ENCODE measurements at places on chromosomes 1 and 21.

DNA sequence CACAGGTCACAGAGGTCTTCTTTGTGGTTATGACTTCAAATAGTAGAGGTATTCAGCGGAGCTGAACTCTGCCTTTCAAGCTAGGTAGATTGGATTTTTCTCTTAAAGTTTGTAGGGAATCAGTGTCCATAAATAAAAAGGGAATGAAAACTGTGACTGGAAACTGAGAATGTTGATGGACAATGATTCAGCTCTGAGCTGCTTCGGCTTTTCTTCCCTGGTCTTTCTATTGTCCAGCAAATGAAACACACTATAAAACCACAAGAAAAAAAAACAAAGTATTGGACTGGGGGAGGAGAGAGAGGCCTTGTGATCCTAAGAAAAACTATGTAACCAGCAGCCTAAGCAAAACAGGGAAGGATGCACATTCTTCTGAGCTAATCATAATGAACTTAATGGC lies 11.1 kb downstream of the TNNI3K start:
- no peak for DNase-seq

DNA sequence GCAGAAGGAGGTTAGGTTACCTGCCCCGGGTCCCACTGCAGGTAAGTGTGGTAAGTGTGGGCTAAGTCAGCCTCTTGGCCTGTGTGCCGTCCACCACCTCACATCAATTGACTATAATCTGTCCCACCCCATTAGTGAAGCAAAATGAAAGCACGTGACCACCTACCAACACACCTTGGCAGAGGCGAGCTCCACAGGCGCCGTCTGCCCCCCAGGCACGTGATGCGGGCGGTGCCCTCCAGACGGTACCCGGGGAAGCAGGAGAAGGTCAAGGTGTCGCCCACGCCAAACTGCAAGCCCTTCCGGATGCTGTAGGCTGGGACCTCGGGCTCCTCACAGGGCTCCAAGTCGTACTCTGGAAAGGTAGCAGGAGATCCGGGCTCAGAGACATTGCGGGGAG lies 149.5 kb upstream of the HMGB4 start:
- DNase-seq: no peak

DNA sequence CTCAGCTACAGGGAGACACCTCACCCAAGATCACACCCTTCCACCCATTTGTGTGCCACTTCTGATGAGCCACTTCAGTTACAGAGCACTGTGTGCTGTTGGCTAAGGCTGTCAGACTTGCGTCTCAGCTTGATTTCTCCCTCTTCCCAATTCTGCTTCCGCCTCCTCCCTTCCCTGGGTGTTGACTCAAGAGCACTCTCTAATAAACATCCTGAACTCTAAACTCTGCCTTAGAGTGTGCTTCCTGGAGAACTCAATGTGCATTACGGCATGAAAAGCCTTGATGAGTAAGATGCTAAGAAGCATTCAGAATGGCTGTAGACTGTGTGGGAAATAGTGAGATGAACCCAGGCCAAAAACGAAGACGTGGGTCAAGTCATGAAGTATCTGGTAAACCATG lies 54.9 kb upstream of the S1PR1 start:
- DNase-seq: no peak

GRCh38 chr21:46037331-46038325 lies 56.1 kb downstream of the COL6A1 start:
- no peak for DNase-seq

GRCh38 chr1:53328541-53329499 lies 950 bp upstream of the LRP8 start:
- no peak for DNase-seq

- no peak for DNase-seq
Measured at GRCh38 chr1:154996966-154997701, 3.7 kb downstream of the LENEP start.

DNA sequence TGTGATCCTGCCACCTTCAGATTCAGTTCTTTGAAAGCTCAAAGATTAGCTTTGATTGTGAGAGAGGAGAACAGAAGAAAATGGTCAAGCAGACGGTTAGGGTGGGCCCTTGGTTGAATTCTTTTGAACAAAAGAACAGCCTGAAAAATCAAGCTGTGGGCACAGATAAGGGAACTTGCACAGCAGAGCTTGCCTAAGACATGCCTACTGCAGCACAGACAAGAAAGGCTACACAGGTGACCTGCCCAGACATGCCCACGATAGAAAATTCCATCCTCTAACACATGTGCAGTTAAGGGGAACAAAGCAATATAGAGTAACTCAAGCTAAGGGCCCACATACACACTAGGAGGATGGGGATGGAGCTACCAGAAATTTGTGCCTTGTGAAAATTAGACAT lies 512.5 kb upstream of the LRRC7 start:
- no peak for DNase-seq

DNA sequence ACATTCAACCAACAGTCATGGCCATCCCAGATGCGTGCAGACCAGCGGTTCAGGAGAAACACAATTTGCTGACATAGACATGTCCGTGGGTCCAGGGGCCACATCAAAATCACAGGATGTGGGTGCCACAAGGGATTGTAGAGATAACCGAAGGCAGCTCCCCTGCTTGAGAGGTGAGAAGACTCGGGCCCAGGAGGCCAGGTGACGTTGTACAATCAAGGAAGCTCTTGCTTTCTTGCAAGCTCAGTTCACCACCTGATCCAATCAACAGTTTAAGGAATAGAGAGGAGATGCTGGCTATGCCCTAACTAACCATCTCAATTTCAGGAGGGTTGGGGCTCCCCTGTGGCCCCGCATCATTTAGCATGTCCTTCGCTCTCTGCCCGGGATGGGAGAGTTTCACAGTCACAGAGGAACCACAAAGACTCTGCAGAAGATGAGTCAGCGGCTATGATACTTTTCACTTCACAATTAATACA lies 19.5 kb downstream of the UBASH3A start:
- DNase-seq: peak; percentile 51

DNA sequence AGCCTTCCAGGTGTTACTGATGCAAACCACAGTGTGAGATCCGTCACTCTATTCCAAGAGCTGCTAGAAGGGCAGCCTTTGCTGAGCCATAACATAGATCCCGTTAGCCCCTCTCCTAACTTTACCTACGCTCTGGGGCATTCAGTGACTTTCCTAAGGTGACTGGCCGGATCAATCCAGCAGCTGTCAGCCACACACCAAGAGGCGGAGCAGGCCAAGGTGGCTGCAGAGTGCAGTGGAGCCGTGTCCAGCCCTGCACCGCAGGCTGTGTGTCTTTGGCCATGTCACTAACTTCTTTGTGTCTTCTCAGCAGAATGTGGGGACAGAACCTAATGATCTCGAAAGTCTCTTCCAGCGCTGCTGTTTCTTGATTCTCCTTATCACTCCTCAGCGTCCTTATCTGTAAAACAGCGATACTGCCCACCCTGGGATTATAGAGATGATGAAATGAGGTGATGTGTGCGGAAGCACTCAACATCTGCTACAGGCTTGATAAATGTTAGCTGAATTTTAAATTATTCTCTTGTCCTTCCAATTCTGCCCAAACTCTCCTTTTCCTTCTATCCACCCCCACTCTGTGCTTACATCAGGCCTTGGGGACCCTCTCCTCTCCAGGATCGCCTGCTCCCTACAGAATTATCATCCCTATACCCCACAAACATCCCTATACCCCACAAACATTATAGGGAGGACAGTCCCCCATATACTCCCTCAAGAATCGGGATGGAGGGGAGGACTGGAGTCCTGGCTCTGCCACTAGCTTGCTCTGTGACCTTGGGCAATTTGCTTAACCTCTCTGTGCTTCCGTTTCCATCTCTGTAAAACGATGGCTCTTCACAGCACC lies 25.8 kb upstream of the LRRN2 start:
- no peak for DNase-seq

DNA sequence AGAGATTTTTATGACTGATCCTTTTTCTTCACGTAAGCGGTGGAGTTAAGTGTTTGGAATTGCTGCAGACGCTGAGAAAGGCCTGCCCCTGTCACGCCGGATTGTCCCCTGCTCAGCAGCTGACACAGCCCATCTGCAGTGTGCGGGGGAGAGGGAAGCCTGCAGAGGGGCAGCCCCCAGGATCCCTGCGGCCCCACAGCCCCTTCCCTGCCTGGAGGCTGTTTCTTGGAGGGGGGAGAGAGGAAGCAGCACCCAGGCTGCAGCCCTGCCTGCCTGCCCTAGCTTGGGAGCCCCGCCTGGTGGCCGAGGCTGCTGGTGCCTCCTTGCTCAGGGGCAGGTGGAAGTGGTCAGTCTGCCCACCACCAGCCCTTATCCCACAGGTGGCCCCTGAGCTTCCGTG lies 50.7 kb downstream of the PRDM16 start:
- DNase-seq: no peak

- DNase-seq: no peak
Measured at GRCh38 chr1:234702342-234703000, 92.5 kb upstream of the IRF2BP2 start.

DNA sequence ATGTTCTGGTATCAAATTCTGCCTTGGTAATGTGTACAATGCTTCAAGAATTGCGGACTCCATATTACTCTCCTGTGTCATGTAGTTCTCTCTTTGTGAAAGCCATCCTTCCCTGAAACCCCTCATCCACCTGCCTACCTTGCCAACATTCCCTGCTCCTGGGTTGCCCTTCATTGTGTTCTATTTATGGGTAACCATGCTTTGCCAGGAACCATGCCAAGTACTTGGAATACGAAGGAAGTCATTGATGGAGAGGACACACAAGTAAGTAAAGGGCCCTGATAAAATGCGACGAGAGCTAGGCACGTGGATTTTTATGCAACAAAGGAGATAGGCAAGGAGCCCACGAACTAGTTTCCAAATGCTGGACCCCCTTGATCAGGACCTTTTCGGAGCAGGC lies 300.8 kb downstream of the DISC1 start:
- DNase-seq: no peak

GRCh38 chr1:30320581-30320890 lies 402.8 kb downstream of the MATN1 start:
- DNase-seq: no peak

DNA sequence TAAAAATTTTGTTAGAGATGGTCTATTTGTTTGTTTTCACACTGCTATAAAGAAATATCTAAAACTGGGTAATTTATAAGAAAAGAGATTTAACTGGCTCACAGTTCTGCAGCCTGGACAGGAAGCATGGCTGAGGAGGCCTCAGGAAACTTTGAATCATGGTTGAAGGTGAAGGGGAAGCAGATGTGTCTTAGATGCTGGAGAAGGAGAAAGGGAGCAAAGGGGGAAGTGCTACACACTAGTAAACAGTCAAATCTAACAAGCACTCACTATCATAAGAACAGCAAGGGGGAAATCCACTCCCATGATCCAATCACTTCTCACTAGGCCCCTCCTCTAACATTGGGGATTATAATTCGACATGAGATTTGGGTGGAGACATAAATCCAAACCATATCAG lies 76.8 kb upstream of the COL24A1 start:
- no peak for DNase-seq

DNA sequence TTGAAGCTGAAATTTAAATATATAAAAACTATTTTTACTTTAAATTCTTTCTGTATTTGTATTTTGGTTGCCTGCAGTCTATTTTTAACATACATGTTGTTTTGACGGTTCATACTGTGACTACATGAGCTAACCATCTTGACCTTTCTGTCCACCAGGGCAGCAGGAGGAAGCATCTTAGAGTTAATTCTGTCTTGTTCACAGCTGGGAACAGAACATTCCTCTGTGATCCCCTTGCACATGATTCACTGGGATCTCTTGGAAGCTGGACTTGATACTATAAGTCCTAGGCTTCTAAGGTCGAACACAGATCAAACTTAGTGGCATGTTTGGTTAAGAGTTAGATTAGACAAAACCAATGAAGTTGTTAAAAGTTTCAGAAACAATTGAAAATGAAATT lies 99.7 kb downstream of the NFIA start:
- no peak for DNase-seq

GRCh38 chr1:182723200-182723599 lies 38.8 kb upstream of the RGS8 start:
- DNase-seq: no peak

DNA sequence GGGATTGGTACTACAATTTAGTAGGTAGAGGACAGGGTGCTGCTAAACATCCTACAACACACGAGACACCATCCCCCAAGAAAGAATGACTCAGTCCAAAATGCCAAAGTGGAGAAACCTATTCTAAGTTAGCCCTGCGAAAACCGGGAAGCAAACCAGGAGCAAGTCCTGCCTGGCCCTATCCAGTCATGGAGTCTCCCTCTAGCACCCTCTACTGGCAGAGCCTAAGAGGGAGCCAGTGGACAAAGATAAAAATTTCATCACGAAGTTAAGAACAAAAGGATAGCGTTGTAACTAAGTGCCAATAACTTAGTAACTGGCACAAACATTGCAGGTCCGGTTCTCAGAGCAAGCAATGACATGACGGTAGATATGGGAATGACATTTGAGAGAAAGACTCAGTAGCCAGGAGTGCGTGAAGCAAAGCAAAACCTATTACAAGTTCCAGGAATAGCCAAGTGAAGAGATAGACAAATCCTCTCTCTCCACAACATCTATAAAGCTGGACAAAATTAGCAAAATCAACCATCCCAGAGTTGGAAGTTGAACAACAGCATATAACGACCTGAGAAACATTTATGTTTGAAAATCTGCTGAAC lies 383.5 kb downstream of the OMA1 start:
- DNase-seq: no peak

- DNase-seq: no peak
Measured at GRCh38 chr1:204509186-204509635, 7.0 kb upstream of the MDM4 start.

- DNase-seq: no peak
Measured at GRCh38 chr1:153985941-153986761, at the start of gene RAB13. TSS of gene RAB13 (minus strand) at chr1:153986339. CDS start at chr1:153986236, 103 bp downstream.

DNA sequence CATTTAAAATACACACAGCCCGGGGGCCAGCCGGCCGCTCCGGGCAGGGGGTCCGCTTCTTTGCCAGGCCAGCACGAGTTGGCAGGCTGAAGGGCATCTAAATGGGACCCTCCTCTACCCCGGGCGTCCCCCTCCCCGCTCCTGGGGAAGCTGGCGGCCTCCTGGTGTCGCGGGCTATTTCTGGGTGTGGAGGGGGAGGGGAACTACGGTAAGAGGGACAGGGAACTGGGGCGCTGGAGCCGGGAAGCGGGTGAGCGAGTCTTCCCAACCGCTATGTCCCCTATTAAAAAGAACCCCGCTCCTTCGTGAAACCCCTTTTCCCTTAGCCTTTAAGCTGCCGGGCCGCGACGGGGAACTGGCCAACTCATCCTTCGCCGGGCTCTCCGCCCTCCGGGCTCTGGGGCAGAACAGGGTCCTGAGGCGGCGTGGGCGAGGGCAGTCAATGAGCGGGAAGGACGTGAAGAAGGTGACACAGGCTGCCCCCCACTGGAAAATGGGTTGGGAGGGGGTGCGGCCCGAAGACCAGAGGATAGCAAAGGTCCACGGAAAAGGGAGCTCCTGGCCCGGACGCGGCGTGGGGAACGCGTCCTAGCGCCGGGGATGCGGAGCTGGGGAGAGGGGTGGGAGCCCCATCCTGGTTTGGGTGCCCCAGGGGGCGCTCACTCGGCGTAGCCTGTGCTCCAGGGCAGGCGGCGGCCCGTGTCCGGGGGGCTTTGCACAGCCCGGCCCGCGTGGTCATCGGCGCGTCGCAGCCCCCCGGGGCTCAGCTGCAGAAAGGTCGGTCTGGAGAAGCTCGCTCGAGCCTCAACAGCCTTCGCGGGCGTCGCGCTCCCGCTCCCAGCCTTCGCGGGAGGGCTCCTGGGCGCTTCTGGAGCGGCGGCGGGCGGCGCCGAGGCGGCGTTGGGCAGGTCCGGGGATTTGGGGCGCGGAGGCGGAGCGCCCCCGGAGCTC lies 544 bp downstream of the PPM1J start:
- DNase-seq: no peak

Data from T-helper 22 cell (primary cell).